ENCODE measurements at places on chromosomes 7 and 10. TPM values are rescaled to one million over a fixed set of nuclear protein-coding genes. Genes with fewer than 3 reads are reported as not detected.
A peak's percentile ranks its signal among the peaks of the same experiment; 100 is the strongest.

- no peak for DNase-seq
Measured at GRCh38 chr10:5563991-5564536, 39.3 kb downstream of the CALML3 start.

Gene CPA2
- total RNA-seq = not detected

Gene PRTFDC1
- total RNA-seq = 18.3 TPM

GRCh38 chr7:93008833-93009232 lies 108.9 kb downstream of the SAMD9 start:
- DNase-seq = no peak

GRCh38 chr7:49618028-49618427 lies 155.4 kb upstream of the VWC2 start:
- DNase-seq = no peak

DNA sequence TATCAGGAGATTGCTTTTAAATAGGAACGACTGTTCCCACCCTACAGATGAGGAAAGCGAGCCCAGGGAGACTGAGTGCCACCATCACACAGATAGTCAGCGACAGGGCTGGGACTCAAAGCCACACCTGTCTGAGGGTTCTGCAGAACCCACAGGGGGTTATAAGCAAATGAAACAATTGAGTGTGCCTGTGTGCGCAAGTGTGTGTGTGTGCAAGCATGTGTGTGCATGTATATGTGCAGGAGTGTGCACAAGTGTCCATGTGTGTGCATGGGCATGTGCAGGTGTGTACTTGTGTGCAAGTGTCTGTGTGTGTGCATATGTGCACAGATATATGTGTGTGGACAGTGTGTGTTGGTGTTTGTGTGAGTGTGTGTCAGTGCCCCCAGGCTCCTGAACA lies 280.2 kb downstream of the GRID1 start:
- DNase-seq = no peak

Gene INHBA
- 2.2 TPM for total RNA-seq

DNA sequence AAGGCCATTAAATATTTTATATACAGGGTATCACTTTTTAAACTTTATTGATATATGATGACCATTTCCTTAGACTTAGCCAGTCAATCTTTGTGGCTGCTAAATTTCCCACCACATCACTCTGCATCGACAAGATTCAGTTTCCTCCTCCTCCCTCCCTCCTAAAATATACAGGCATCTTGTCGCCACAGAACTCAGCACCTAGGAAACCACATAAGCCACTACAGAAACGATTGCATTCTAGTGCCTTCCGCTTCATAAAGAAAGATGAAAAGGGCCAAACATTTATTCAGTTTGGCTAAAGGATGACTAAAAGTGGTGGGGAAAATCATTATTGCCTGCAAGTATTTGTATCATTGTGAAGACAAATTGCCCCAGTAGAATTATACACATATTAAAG lies 30.7 kb downstream of the ERCC6 start:
- no peak for DNase-seq

Gene ATP6V0E2
- 21.6 TPM for total RNA-seq

GRCh38 chr10:126854726-126855495 lies 50.3 kb upstream of the DOCK1 start:
- no peak for DNase-seq

Gene GARIN1A
- not detected for total RNA-seq

Gene SYT15B
- total RNA-seq = 2.7 TPM

GRCh38 chr10:13859979-13860654 lies 273.4 kb downstream of the PRPF18 start:
- no peak for DNase-seq

- DNase-seq = no peak
Measured at GRCh38 chr7:11009631-11010030, 36.0 kb downstream of the PHF14 start.

GRCh38 chr10:78464856-78465267 lies 431.2 kb downstream of the RPS24 start:
- DNase-seq = no peak

DNA sequence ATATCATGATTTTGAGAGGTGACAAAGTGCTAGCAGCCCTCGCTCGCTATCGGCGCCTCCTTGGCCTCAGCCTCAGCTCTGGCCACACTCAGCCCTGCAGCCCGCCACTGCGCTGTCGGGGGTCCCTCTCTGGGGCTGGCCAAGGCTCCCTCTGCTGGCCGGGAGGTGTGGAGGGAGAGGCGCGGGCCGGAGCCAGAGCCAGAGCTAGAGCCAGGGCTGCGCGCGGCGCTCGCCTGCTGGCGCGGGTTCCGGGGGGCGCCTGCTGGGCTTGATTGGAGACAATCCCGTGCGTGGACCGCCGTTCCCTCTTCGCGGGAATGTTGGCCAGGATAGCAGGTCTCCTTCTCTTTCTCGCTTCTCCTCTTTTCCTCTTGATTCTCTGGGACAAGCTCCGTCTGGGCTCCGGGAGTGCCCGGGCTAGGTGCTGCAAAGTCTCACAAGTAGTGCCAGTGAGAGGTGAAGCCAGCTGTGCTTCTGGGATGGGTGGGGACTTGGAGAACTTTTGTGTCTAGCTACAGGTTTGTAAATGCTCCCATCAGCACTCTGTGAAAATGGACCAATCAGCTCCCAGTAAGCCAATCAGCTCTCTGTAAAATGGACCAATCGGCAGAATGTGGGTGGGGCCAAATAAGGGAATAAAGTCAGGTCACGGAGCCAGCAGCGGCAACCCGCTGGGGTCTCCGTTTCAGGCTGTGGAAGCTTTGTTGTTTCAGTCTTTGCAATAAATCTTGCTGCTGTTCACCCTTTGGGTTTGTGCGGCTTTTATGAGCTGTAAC lies 43.4 kb upstream of the ELMO1 start:
- DNase-seq = no peak

DNA sequence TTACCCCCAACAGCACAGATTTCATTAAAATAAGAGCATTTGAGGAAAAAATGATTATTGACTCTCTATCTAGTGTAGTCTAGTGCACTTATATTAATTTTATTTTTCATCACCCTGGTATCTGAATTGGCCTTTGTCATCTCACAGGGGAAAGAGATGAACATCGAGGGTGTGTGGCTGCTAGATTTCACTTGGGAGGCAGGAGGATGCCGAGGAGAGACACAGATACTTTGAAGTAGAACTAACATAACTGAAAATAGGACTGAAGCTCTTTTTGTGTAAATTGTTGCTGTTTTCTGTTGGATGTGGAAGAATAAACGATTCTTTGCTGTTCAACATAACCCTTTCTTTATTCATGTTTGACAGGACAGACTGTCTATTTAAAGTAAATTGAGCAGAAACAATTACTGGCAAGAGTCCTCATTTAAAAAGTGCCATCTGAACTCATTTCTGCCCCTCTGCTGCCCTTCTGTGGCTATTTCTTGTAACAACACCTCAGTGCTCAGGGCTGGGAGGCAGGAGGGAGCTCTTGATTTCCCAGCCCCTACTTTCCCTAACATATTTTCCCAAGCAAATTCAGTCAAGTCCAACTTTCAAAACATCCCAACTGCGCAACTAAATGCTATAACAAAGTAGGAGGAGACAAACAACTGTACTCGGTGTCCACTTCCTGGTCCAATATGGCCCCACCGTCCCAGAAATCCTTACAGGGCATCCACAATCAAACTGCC lies 15.6 kb downstream of the LYZL1 start:
- DNase-seq = peak; percentile 50

GRCh38 chr7:158447151-158447505 lies 140.5 kb downstream of the PTPRN2 start:
- no peak for DNase-seq

DNA sequence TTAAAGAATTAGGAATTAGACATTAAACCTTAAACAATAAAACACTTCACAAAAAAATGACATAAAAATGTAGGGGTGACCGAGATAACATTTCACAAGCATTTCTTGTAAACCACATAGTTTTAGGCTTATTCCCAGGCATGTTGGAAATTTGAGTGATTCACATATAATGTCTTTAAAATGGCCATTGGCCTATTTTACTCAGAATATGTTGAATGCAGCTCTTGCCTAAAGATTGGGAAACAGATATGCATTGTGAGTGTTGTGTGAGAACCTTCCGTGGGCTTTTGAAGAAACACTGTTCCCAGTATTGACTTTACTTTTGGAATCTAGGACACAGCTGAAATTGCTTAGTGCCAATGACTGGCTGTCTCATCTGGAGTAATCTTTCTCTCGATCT lies 79.6 kb downstream of the ARL5B start:
- DNase-seq = peak; percentile 6

DNA sequence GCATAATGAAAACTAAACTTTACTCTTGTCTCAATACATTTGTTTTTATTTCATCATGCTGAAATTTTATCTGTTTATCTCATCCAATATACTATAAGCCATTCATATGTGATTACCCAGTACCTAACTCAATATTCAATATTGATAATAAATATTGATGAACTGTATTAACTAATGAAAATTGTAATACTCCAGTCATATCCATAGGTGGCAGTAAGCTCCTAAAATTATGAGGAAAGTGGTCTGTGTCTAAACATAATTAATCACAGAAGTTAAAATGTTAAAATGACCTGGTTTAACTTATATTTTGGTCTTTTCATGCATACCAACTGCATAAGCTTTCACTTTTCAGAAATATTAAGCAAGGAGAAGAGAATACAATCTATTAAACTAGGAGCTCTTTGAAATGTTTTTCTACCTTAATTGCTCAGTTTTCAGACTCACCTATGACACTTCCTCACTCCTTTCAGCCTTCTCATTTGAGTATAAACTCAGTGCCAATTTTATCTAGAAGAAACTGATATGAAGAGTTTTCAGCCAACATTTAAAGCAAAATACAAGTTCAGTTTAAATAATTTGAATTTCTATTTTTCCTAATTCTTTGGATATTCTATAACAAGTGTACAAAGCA lies 30.5 kb upstream of the VWDE start:
- DNase-seq = no peak

- no peak for DNase-seq
Measured at GRCh38 chr7:30070052-30070451, 41.8 kb downstream of the PLEKHA8 start.

GRCh38 chr7:130521258-130521951 lies 29.5 kb downstream of the MEST start:
- no peak for DNase-seq

DNA sequence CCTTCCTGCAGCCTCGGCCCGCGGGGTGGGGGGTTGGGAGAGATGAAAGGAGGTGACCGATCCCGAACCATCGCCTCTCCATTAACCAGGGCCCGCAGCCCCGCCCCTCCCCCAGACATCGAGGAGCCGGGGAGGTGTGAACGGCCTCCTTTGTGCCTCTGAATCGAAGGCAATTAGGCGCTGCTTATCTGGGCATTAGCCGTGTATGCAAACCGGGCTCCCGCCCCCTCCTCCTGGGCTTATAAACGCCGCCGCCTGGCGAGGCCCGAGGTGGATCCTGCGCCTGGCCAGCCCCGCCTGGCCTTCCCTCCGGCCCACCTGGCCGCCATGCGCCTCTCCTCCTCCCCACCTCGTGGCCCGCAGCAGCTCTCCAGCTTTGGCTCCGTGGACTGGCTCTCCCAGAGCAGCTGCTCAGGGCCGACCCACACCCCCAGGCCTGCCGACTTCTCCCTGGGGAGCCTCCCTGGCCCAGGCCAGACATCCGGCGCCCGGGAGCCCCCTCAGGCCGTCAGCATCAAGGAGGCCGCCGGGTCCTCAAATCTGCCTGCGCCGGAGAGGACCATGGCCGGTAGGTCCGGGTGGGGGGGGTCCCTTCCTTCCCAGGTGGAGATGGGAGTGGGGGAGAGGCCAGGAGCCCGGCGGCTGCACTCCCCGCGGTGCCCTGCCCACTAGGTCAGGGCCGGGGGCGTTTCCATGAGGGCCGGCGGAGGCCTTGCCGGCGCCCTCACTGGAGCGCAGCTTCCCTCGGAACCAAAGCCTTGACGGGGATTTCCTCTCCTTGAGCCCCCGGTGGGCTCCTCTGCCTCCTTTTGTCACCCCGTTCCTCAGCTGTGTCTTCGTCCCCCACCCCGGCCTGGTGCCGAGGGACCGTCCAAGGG lies at the start of gene VENTX:
VENTX (plus strand) TSS at position 268 of the 878 bp plus-strand sequence; CDS start at position 328, 60 bp downstream.
- no peak for DNase-seq

- DNase-seq = no peak
Measured at GRCh38 chr10:18479502-18479901, 171.9 kb downstream of the NSUN6 start.

Gene NUTM2D
- total RNA-seq = 0.35 TPM

- no peak for DNase-seq
Measured at GRCh38 chr10:91576096-91576545, 56.8 kb downstream of the PPP1R3C start.

Gene PAX4
- total RNA-seq = not detected

All from H4 (cell line).